Astrocyte (in vitro differentiated cells and primary cell): ENCODE measurements at places on chromosomes 12 and 14.
A peak's percentile ranks its signal among the peaks of the same experiment; 100 is the strongest.

- no peak overlapping the region for H3K27ac ChIP-seq
- no peak overlapping the region for H3K4me3 ChIP-seq
Measured at GRCh38 chr12:54040148-54040494, 7.3 kb downstream of the HOXC5 start.

DNA sequence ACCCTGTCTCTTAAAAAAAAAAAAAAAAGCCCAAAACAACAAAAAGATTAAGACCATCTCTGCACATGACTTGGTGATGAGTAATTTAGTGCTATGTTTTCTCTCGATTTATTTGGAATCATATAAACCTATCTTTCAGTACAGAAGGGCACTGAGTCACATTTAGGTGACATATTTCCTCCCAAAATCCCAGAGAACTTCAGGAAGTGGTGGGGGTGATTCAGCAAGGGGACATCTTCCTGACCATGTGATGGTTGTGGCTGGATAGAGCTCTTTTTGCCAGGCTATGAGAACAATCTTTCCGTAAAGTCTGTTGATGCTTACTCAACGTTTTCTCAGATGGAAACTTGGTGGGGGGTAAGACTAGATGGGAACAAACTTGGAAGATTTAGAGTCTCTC is 50.0 kb downstream of the PPFIBP1 start:
- H3K4me3 ChIP-seq, result no peak overlapping the region
- H3K4me1 ChIP-seq, result peaks cover 62% of the 10 kb centered on the region
- peak overlapping the region; percentile 93 for H3K27ac ChIP-seq
- H3K36me3 ChIP-seq, result peaks cover 4% of the 10 kb centered on the region
- peak; percentile 97 for DNase-seq

DNA sequence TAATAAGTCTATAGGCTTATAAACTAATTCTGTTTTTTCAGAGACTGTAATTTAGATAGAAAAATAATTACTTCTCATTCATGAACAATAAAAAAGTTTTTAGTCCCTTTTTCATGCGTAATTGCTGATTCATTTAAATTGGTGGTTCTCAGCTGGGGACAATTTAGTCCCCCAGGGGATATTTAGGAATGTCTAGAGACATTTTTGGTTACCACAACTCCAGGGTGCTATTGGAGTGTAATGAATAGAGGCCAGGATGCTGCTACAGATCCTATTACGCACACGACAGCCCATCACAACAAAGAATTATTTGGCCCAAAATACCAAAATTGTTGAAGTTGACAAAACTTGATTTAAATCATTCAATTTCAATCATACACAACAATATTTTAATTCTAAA is 22.8 kb upstream of the VCPKMT start:
- DNase-seq, result peak; percentile 14
- H3K27me3 ChIP-seq, result no peaks in the 10 kb centered on the region
- H3K4me1 ChIP-seq, result no peaks in the 10 kb centered on the region

DNA sequence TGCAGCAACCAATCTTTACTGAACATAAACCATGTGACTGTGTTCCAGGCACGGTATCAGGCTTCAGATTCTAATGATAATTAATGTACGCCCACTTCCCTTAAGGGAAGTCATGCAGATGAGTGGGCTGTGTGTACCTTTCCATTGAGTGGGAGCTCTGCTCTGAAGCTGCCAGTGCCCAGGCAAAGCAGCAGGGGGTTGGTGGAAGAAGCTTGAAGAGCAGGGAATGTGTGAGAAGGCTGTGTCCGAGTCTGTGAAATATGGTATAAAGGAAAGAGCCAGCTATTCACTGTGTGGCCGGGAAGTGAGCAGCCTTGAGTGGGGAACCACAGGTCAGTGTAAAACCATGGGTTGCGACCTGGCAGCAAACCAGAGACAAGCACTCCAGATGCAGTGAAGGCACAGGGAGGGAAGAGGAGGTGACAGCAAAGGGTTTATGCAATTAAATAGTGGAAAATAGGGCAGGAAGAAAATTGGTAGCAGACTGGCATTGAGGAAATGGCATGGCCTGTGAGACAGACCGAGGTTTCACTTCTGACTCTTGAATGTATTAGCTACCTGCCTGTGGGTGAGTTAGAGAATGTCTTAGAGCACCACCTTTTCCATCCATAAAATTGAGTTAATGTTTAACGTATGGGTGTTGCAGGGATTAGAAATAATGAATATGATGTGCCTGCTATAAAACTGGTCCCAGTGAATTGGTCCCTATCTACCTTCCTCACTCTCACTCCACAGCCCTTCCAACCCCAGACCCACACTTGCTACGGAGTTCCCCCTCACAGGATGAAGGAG is 116.4 kb downstream of the NTF3 start:
- no peaks in the 10 kb centered on the region for H3K4me1 ChIP-seq
- H3K27ac ChIP-seq, result no peak overlapping the region
- no peak for DNase-seq
- H3K27me3 ChIP-seq, result no peaks in the 10 kb centered on the region
- no peak overlapping the region for H3K4me3 ChIP-seq

GRCh38 chr14:23158779-23159178 is 24.7 kb downstream of the SLC7A8 start:
- H3K4me3 ChIP-seq, result no peak overlapping the region
- H3K27me3 ChIP-seq, result peaks cover 5% of the 10 kb centered on the region
- no peaks in the 10 kb centered on the region for H3K36me3 ChIP-seq
- no peak overlapping the region for H3K27ac ChIP-seq

- H3K27me3 ChIP-seq, result no peaks in the 10 kb centered on the region
- no peak overlapping the region for H3K4me3 ChIP-seq
- no peak overlapping the region for H3K27ac ChIP-seq
- no peak for DNase-seq
- no peaks in the 10 kb centered on the region for H3K36me3 ChIP-seq
Measured at GRCh38 chr14:106286697-106287290, 760.4 kb downstream of the TMEM121 start.

DNA sequence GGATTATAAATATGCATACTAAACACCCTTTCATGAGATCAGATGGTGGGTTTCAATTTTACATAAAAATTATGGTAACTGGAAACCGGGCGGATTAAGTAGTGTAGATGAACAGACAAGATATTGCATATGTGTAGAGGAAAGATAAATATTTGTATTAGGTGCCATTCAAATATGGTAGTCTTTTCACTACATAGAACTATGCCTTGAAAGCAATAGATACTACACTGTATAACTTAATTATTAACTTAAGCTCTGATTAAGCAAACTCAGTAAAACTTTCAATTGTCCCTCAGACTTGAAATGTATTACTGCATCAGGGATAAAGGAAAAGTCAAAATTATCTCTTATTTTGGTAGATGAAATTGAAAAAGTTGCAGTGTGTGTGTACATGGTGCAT is 1.9 kb downstream of the PTPN21 start:
- H3K4me3 ChIP-seq, result peak overlapping the region; percentile 25
- no peak overlapping the region for H3K27ac ChIP-seq
- no peak for DNase-seq
- peaks cover 27% of the 10 kb centered on the region for H3K4me1 ChIP-seq
- peaks cover 11% of the 10 kb centered on the region for H3K36me3 ChIP-seq

- no peak for DNase-seq
- H3K4me3 ChIP-seq, result no peak overlapping the region
- H3K36me3 ChIP-seq, result peaks cover 12% of the 10 kb centered on the region
Measured at GRCh38 chr12:124395986-124396385, 101.1 kb downstream of the RFLNA start.

DNA sequence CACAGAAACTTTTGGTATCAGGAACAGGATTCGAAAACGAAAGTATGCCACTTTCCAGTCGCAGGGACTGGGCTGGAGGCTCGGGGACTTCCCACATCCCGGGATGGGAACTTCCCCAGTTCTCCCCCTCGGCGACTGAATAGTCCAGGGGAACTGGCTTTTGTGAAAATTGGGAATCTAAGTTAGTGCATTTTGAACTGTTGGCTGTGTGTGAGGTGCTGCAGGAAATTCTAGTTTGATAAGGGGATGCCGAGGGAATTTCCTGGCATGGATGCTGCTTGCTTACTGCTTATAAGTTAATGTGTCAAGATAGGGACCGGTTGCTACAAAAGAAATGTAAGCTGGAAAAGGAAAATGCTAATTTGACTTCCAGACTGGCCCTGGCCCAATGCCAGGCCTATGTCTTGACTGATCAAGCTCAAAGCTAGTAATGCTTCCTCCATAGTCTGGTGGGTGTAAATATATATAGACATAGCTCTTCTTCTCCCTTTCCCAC is 73.4 kb upstream of the EIF5 start:
- peak overlapping the region; percentile 61 for H3K4me3 ChIP-seq
- no peaks in the 10 kb centered on the region for H3K4me1 ChIP-seq
- H3K27me3 ChIP-seq, result peaks cover 11% of the 10 kb centered on the region

GRCh38 chr12:98259693-98260092 is 255.7 kb upstream of the TMPO start:
- no peaks in the 10 kb centered on the region for H3K36me3 ChIP-seq
- no peak overlapping the region for H3K4me3 ChIP-seq
- no peak overlapping the region for H3K27ac ChIP-seq
- no peaks in the 10 kb centered on the region for H3K27me3 ChIP-seq
- no peak for DNase-seq

DNA sequence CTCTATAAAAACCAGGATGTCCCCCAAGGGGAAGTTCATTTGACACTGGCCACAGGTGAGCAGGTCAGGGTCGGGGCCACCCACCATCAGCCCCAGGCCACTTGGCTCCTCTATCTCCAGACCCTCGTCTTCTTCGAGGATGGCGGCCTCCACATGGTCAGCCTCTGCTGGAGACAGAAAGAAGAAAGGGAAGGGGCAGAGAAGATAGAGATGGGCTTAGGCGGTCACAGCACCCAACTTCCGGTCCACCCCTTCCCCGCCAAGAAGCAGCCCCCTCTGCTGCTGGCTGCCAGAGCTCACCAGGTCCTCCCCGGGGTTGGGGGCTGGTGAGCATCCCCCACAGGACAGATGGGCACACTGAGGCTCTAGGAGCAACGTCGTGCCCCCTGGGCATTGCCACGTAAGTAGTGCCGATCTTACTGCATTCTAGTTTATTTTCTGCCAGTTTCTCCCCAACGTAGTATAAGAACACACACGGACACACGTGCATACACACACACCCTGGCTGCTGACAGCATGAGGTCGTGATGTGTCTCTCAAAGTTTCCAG is 14.2 kb downstream of the BCL11B start:
- peaks cover 6% of the 10 kb centered on the region for H3K27me3 ChIP-seq
- H3K4me1 ChIP-seq, result no peaks in the 10 kb centered on the region
- H3K27ac ChIP-seq, result no peak overlapping the region
- no peak for DNase-seq
- H3K36me3 ChIP-seq, result no peaks in the 10 kb centered on the region

DNA sequence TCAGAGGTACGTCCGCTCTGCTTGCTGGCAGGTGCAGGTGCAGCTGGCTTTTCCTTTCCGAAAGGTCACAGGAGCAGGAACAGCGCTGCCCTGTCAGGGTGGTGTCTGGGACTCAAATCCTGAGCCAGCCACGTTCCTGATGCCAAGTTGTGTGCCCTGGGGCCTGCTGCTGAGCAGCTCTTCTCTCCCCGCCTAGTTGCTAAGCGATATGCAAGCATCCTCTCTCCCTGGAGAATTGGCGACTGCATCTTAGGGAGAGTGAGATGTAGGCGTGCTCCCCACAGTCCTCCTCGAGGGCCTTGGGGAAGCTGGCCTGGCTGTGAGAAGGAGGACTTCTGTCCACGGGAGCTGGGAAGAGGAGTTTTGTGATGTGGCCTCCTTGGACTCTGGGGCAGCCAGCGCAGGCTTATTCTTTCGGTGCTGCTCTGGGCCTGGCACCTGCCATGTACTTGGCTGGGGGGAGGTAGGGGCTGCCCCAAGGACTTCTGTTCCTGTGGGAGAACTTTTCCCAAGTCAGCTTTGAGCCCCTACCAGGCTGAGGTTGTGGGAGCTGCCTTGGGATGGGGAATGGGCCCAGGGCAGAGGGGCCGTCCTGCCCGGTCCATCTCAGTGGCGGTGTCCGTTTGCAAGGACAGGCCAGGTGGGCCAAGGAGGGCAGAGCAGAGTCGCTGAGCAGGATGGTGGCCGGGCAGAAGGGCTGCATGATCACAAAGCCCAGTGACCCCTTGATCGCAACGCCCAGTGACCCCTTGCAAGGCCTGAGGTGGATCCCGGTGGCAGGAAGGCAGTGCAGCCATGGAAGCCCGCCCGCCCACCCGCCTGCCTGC is 183.5 kb downstream of the ADGRD1 start:
- DNase-seq, result no peak
- no peak overlapping the region for H3K4me3 ChIP-seq
- H3K4me1 ChIP-seq, result no peaks in the 10 kb centered on the region
- no peaks in the 10 kb centered on the region for H3K27me3 ChIP-seq

- no peaks in the 10 kb centered on the region for H3K4me1 ChIP-seq
- no peak overlapping the region for H3K4me3 ChIP-seq
- DNase-seq, result no peak
- H3K27ac ChIP-seq, result no peak overlapping the region
- no peaks in the 10 kb centered on the region for H3K27me3 ChIP-seq
- no peaks in the 10 kb centered on the region for H3K36me3 ChIP-seq
Measured at GRCh38 chr12:90205165-90205564, 496.5 kb upstream of the ATP2B1 start.

- no peaks in the 10 kb centered on the region for H3K36me3 ChIP-seq
- H3K27ac ChIP-seq, result no peak overlapping the region
- no peak for DNase-seq
Measured at GRCh38 chr12:127883013-127883412, 384.0 kb upstream of the TMEM132C start.

GRCh38 chr12:108338915-108339657 is at the start of gene CMKLR1:
Gene CMKLR1, minus strand, starts transcription at chr12:108339311. Its CDS starts 45,720 bp downstream, at chr12:108293591.
- H3K36me3 ChIP-seq, result no peaks in the 10 kb centered on the region
- H3K4me1 ChIP-seq, result no peaks in the 10 kb centered on the region
- H3K4me3 ChIP-seq, result no peak within 1 kb of the TSS
- no peaks in the 10 kb centered on the region for H3K27me3 ChIP-seq
- H3K27ac ChIP-seq, result no peak within 1 kb of the TSS

DNA sequence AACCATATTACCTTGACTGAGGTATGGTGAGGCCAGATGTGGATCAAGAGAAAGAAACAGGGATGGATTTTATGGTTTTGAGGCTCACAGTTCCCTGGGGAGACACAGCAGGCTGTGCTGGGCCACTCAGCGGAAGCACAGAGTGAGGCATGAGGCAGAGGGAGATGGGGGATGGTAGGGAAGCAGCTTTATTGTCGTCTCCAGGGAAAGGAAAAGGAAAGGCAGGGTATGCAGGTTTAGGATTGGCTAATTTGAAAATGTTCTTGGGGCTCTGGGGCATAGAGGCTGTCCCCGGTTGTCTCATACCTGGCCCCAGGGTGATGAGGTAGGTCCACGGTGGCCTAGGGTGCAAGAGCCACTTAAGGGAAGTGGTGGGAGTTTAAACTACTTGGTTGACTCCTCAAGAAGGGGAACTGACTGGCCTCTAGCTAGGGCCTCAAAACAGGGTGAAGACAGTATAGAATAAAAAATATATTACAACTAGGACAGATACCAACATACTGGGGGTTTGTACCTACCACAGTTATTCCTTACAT is 322.8 kb downstream of the RGS6 start:
- no peaks in the 10 kb centered on the region for H3K4me1 ChIP-seq
- H3K4me3 ChIP-seq, result no peak overlapping the region
- no peak for DNase-seq
- H3K27me3 ChIP-seq, result no peaks in the 10 kb centered on the region
- H3K36me3 ChIP-seq, result no peaks in the 10 kb centered on the region
